ENCODE measurements at places on chromosomes 12 and 14. TPM values are rescaled to one million over a fixed set of nuclear protein-coding genes. Genes with fewer than 3 reads are reported as not detected.
A peak's percentile ranks its signal among the peaks of the same experiment; 100 is the strongest.

GRCh38 chr12:12379831-12380730, 23.2 kb downstream of the BORCS5 start:
- no peak for DNase-seq

TMEM229B gene
- polyA plus RNA-seq: 0.31 TPM

GRCh38 chr14:77375973-77376770, 722 bp downstream of the TMED8 start:
- DNase-seq: no peak

PGF gene
- 51.0 TPM for polyA plus RNA-seq

DNA sequence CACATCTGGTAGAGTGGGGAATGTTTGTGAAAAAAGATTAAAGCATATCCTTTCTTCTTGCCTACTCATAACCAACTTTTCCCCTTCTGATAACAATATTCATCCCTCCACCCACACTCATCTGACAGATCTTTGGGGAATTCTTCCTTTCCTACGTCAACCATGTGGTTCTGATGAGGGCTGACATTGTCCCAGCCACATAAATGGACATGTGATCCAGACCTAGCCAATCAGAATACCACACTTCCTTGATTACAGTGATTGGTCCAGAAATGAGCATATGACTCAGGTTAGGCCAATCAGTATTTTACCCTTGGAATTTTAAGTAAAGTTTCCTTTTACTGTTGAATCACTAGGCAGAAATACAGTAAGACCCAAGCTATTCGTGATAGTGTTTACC, 58.9 kb downstream of the GPR65 start:
- no peak for DNase-seq

GRCh38 chr12:105882404-105882803, 256.4 kb downstream of the NUAK1 start:
- peak; percentile 53 for DNase-seq

DNA sequence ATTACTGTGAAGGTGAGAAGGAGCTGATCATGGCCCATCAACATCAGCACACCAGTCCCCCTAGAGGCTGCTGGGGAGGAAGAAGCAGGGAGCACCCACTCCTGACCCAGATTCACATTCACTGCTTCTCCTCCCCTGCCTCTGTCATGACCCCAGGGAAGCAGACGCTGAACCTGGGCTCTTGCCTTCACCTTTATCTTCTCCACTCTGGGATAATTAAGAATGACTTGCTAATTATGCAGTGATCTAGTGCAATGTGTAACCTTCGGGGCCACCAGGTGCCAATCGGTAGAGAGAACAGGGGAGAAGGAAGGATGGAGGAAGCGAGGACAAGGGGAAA, 44.4 kb upstream of the IQSEC3 start:
- DNase-seq: no peak

GRCh38 chr12:126781593-126781992, 1485.4 kb upstream of the TMEM132C start:
- no peak for DNase-seq

RNASE3 gene
- polyA plus RNA-seq: 0.27 TPM

- no peak for DNase-seq
Measured at GRCh38 chr14:32524609-32525375, 195.7 kb downstream of the AKAP6 start.

DNA sequence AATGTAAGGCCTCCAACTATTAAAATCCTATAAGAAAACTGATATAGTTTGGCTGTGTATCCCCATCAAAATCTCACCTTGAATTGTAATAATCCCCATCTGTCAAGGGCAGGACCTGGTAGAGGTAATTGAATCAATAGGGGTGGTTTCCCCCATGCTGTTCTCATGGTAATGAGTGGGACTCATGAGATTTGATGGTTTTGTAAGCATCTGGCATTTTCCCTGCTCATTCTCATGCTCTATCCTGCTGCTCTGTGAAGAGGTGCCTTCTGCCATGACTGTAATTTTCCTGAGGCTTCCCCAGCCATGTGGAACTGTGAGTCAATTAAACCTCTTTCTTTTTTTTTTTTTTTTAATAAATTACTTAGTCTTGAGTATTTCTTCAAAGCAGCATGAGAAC, 31.9 kb downstream of the TSPAN19 start:
- no peak for DNase-seq

Measured in hindlimb muscle (tissue), 1 donor.